ENCODE measurements at places on chromosomes 6 and 20.
A peak's percentile ranks its signal among the peaks of the same experiment; 100 is the strongest.

DNA sequence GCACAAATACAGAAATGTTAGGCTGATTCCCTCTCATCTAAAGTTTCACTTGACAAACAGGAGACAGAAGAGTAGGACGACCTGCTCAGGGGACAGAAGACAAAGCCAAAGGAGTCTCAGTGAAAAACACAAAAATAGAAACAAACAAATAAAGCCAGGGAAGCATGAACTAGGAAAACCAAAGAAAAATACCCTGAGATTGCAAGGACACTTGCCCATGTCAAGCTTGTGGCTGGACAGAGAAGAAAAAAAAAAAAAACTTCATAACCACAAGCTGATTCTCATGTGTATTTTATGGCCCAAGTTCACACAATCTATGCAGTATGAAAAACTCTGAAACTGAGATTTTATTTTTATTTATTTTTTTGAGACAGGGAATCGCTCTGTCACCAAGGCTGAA is 85.6 kb upstream of the BEND6 start:
- no peak for DNase-seq

- DNase-seq = no peak
These were observed 598.8 kb downstream of the EPHA7 start for GRCh38 chr6:92820601-92821000.

DNA sequence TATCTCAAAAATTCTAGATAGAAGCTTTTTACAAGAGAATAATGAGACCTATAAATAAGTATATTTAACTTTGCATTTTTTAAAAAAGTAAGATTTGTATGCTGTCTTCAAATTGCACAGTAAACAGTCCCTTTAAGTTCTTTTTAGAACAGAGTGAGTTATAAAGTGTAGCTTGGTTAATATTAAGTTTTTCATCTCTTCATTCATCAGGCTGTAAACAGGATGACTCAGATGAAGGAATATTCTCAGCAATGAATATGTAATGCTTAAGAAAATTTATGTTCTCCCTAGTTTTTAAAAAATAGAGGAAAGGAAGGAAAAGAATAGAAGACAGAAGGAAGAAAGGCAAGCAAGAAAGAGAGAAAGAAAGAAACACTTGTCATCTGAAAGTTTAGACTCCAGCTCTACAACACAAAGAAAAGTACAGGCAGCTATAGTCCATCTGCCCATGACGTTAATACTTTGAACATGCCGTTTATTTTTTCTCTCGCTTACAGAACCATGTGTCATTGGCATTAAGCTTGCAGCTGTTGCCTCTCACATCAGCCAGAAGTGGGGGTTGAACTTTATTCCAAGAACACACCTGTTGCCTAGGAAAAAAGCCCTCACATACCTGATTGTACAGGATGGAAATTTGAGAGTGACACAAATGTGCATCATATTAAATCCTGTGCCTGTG is 36.1 kb downstream of the CAP2 start:
- DNase-seq = no peak

DNA sequence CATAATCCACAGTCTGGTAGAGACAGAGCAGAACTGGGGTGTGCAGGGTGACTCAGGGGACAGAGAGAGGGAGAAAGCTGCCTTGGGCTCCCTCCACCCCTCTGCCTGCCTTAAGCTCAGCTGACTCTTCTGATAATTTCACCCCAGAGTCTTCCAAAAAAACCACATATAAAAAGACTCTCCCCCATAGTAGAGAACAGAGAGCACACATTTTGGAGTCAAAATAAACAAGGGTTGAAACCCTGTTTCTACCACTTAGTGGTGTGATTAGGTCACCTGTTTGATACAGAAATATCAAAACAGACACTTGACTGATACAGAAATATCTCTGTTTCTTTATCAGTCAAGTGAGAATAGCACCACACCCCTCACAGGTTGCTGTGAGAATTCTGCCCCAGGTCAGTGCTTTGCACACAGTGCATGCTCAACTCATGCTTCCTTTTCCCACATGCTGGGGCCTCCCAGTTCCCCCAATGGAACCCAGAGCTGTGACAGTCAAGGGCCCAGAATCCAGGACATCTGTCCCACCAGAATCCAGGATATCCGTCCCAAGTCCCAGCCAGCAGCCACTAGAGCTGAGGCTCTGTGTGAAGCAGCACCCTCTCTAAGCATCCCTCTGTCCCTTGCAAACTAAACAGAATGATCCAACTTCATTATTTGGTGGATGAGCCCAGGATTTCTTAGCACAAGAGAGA is 1.2 kb downstream of the TREML2 start:
- no peak for DNase-seq

GRCh38 chr6:6883011-6883410 is 224.8 kb upstream of the RREB1 start:
- no peak for DNase-seq

DNA sequence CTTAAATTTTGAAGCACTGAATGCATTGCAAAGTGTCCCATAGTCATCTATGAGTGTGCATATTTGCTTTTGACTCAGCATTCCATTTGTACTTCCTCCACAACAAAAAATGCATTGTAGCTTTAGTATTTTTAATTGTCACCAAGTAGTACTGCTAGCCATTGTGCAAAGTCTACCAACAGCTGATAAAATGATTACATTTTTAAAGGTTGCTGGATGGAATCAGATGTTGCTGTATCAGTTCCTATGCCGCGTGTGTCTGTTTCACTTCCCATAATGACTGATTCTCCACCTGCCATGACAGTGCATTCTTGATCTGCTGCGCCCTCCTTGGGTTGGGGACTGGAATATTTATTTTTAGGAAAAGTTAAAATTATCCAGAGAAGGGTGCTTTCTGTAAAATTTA is 41.2 kb downstream of the SLX4IP start:
- peak; percentile 48 for DNase-seq

GRCh38 chr6:129516787-129517186 is 193.2 kb downstream of the ARHGAP18 start:
- no peak for DNase-seq

- no peak for DNase-seq
These were observed 45.5 kb downstream of the MYLK4 start for GRCh38 chr6:2705256-2705655.

DNA sequence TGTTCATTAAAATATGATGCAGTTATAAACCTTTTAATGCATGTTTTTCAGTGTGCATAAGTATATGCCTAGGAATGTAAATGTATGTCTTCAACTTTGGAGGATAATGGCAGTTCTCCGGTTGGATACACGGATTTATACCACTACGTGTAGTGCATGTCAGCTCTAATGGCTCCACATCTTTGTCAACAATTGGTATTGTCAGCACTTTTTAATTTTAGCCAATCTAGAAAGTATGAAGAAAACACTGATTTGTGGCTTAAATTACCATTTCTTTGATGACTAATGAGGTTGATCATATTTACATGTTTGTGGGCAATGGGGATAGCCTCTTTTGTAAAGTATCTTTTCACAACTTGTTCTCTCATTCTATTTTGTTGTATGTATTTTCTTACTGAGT is 10.9 kb upstream of the RAB32 start:
- DNase-seq = no peak

DNA sequence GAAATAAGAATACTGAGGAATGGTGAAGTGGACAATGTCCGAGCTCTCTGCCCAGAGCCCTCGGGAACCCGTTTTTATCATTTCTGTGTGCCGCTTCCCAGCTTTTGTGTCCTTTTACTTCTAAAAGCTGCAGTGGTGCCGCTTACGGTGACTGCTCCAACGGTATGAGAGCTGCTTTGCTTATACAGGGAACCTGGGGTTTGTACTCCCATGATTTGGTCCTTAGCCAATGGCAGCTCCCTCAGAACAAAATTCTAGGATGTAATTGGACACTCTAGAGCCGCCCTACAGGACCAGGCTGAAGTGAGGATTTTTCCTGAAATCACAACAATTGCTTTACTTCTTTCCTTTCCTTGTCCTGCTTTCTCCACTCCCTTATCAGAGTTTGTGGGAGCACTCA is 24.2 kb upstream of the PCSK2 start:
- no peak for DNase-seq

DNA sequence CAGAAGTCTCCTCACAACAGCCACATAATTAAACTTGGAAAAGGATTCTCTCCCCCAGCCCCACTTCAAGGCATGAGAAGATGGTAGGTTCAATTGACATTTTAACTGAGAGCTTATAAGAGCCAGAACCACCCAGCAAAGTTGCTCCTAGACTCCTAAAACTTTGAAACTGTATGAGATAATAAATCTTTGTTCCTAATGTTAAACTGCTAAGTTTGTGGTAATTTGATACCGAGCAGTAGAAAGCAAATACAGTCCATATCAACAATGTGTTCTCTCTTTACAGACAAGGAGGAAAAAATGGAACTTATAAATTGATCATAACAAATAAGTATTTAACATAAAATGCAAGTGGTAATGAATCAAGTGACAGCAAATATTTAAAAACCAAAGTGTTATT is 831.8 kb downstream of the MAFB start:
- DNase-seq = no peak

DNA sequence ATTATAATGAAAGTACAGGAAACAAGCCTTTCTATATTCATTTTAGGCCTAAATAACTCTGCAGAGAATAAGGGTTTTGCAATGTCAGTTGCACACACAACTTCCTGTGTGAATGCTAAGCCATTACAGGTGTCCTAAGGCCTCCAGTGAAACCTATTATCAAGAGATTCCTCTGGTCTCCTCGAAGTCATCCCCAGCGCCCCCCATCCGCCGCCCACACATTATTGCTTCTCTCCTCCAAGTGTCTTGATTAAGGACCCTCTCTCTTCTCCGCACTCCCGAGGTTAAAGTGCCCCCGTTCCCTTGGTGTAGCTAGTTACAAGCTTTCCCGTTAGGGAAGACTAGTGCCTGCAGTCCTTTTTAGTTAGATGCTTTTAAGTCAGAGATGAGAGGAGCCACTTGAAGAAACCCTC is 1.3 kb downstream of the HIVEP2 start:
- DNase-seq = peak; percentile 49

DNA sequence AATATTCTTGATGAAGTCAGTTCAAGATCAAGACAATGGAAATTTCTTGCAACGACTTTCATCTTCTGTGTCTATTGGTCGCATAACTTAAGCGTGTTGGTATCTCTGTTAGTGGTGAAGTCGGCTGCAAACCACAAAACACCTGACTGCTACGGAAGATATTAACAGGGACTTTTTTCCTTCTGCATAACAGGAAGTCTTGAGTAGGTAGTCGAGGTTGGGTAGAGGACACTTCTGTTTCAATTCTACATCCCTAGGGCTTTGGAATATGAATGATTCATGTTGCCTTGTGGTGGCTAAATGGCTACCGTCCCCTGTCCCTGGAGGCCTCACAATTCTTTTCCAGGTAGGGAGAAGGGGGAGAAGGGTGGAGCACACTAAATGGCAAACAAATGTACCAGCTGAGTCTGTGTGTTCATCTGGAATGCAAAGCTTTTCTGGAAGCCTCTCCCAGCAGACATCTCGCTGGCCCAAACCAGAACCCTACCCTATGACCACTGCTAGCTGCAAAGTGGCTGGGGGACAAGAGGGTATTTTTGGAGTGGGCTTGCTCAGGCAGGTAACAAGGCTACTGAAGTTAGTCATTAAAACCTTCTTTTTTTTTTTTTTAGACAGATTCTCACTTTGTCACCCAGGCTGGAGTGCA is 34.6 kb upstream of the NKX2-2 start:
- no peak for DNase-seq

- no peak for DNase-seq
These were observed 9.5 kb downstream of the SDCBP2 start for GRCh38 chr20:1319462-1319861.

DNA sequence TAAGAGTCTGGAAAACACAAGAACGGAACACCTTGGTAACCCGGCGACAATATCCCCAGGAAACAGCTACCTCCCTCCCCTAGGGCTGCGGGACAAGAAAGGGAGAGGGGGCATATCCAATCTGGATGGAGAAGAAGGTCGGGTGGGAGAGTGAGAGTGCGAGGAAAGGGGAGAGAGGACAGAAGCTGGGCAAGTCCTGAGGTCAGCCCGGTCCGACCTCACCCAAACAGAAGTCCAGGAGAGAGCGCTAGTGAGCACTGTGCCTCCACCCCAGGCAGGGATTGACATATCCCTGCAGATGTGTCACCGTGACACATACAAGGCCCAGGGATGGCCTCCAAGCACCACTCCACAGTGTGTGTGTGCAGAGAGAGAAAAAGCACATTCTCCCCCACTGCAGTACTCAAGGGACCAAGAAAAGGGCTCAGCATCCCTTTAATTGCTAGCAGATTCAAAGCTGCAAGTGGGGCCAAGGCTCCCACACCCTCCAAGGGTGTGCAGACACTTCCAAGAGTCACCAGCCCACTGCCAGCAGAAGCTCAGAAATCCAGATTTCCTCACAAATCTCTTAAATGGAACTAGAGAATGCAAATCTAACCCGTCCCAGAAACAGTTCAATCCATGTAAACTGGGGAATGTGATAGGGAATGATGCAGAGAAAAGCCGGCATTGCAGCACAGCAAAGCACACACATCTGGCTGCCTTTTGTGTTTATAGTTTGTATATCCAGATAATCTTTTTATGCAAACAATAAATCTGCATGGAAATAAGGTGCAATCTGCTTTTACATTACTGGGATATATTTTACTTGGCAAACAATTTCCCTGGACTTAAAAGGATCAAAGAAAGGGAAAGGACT is 3.1 kb downstream of the PXDC1 start:
- DNase-seq = peak; percentile 54

GRCh38 chr6:132252113-132252512 is 149.2 kb downstream of the MOXD1 start:
- no peak for DNase-seq

- DNase-seq = no peak
These were observed 1.4 kb downstream of the HEY2 start for GRCh38 chr6:125750692-125751333.

DNA sequence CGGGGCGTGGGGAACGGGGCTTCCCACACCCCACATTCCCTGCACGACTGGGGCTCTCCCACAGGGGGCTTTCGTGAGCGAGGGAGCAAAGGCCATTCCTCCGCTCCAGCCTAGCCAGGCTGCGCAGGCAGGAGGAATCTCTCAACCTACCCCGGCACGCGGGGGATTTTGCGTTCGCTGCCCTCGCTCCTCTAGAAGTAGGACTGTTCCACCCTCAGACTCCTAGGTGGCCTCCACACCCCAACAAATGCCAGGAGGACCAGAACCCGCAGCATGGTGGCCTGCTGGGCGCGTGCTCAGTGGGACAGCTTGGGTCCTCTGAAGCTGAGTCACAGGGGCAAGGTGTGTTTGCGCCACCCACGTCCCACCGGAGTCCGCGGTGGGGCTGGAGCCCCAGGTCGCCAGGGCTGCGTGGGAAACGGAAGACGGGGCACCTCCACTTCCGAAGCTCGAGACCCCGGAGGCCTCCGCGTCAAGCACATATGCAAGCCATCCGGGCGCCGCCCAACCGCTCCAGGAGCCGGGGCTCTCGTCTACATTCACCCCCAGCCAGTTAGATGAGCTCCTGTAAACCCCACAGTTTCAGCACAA is 1938.5 kb upstream of the DEFB115 start:
- DNase-seq = no peak

DNA sequence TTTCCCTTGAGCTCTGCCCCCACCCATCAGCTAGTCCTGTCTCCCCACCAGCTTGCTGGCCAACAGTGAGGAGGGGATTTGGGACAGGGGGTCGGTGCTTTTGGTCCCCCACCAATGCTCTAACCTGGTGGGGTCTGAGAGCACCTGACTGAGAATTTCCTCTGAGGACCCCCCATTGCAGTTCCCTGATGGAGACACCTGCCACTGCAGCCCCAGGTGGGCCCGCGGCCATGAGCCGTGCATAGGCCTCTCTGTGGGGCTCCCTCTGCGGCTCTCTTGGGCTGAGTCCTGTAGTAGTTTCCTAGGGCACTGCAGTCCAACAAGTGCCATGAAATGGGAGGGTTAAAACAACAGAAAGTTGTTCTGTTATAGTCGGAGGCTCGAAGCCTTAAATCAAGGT is 172.2 kb upstream of the SNX9 start:
- no peak for DNase-seq

- DNase-seq = no peak
These were observed 95.5 kb downstream of the THBS2 start for GRCh38 chr6:169158174-169158573.

All from KBM-7 (cell line).